HS-27A (cell line): ENCODE measurements at places on chromosomes 2 and 18.

DNA sequence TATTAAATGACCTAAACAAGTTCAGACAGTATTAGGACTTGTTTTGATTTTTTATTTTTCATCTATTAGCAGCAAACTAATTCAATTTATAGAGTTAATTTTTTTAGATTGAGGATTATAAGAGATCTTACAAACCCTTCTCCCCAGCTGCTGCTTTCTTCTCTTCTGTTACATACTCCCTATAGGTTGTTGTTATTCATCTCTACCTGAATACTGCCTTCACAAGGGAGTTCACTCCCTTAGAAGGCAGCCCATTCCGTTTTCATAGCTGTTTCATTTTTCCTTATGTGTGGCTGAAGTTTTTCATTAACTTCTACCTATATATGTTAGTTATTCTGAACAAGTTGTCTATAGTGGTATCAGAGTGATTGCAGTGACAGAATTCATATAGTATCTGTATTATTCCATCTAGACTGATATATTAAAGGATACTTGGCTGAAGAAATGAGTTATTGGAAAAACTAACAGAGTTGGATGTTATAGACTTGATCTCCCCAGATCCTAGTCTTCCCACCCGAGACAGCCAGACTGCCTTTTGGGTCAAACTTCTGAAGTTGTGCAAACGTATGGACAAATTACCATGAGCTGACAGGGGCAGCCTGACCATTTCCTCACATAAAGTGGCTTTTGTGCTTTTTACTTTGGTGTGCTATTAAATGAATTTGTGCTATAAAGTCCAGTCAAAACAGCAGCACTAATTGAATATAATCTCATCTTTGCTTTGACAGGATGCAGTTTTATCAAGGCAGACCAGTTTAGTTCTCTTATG, 8.7 kb downstream of the GLS start:
- no peak for DNase-seq

DNA sequence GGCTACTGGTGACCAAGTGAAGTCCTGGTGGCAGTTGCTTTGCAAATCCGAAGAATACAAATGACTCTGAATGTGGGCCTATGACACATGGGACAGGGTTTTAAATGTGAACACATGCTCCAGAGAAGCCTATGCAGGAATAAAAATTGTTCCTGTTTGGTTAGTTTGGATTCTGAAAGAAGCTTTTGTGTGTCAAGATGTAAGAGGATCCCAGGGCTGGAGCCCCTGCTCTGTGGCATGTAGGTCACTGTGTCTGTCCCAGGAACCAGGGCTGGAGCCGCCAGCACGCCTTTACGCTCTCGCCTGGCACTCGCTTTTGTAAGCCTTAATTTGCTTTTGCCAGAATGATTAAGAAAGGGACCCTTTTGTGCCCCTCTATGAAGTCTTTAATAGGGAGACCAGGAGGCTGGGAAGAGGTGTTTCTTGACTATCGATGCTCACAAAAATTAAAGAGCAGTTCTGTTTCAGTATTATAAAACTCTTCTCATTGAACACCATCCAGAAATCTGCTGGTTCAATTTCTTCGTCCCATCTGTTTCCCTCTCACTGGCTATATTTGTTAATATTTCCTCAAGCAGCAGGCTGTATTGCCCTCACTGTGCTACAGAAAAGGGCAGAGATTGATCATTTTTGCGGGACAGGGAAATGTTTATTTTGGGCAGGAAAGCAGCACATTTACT, 532.7 kb upstream of the POU3F3 start:
- no peak for DNase-seq

DNA sequence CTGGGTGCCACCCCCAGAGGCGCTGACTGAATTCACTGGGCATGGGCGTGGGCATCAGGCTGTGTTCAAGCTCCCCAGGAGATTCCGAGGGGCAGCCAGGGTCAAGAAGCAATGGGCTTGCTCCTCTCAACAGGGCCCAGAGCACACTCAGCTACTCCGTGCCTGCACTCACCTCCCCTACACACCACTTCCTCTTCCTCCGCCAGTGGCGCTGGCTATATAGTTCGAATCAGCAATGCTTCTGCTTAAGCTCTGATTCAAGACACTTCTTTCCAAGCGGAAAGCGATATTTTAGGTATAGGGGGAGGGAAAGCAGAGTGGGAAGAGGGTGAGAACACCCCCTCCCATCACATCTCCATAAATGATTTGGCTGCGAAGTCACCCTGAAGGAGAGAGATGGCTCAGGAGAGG, 42.1 kb downstream of the CRACDL start:
- DNase-seq = no peak

DNA sequence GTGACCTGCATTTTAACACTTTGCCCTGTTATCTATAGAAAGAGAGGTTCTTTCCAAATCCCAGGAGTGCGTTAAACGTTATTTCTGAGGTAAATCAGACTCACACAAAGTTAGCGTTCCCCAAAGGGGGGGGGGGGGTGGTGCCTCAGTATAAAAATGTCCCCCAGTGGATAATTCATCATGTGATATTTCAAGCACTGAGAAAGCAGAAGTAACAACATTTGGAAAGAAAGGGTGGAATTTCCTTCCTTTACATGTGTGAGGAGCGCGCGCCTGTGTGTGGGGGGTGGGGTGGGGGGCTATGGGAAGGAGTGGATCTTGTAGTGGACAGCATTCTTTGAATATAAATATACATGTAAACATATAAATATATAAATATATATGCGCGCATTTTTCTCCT, 630.9 kb downstream of the NYAP2 start:
- no peak for DNase-seq

GRCh38 chr2:76050196-76050595, 339.5 kb upstream of the GCFC2 start:
- DNase-seq = no peak

DNA sequence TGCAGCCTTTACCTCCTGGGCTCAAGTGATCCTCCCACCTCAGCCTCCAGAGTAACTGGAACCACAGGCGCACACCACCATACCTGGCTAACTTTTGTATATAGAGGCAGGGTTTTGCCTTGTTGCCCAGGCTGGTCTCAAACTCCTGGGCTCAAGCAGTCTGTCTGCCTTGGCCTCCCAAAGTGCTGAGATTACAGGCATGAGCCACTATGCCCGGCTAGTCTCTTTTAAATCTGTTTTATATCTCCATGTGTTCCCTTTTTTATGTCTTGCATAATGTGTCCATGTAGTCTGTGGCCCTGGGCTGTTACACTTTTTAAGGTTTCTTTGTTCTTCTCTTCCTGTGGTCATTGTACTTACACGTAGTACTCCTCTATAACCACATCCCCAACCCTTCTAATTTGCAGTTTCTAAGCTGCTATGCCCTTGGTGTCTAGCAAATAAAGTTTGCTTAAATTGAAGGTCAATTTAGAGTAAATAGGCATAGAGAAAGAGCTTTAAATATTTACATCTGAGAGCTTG, 168.2 kb downstream of the MCFD2 start:
- no peak for DNase-seq

DNA sequence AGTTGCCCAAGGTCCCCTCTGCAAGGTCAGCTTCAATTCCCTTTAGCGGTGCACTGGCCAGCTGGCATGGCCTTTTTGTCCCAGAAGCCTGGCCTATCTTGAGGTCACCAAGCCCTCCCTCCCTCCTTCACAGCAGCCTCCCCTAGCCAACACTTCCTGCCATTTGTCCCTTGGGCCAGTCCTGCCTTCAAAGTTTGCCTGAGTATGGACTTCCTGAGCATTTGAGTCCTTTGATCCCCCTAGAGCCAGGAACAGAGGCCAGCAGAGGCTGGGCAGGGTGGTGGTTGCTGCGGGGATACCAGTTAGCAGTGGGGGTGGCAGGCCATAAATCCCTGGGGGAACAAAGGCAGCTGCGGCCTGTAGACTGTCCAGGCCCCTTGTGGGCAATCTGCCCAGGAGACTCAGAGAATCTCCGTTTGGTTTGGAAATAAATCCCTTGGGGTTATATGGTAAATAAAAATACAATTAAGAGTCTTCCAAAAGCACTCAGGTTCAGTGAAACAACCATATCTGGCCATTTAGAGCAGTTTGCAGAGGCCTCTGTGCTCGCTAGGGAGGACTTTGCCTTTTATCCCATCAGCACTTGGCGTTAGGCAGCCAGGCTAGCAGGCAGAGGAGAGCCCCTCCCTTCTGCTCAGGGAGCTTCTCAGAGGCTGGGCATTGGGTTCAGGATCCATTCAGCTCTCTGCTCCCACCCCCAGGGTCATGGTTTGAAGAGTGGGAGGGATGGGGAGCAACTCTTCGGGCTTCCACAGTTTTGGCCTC, 3.1 kb upstream of the HES6 start:
- DNase-seq = no peak

- DNase-seq = no peak
Observed at GRCh38 chr2:219428469-219428868, 6.2 kb upstream of the SPEG start.

GRCh38 chr2:148604927-148605326, 39.6 kb upstream of the EPC2 start:
- no peak for DNase-seq

GRCh38 chr2:128784626-128785306, 466.1 kb upstream of the HS6ST1 start:
- no peak for DNase-seq

DNA sequence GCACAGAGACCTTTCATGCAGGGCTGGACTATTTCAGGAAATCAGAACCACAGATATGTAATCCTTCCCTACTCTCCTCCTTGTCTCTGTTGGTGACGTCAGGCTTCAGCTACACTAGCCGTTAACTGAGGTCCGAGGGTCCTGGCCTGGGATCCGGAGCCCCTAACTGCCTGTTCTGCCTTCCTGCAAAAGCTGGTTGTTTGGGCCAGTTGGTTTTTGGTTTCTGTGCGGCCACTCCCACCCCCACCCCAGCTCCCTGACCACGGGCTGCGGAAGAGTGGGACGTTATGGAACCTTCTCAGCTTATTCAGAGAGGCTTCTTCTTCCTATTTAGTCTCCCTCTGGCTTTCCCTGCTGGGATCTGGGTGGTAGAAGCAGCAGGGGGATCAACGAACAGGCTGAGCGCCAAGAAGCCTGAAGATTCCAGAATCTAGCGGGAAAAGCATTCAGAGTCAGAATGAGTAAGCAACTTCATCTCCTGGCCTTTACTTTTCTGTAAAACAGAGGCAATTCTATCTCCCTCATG, 49.3 kb upstream of the ROCK2 start:
- no peak for DNase-seq

DNA sequence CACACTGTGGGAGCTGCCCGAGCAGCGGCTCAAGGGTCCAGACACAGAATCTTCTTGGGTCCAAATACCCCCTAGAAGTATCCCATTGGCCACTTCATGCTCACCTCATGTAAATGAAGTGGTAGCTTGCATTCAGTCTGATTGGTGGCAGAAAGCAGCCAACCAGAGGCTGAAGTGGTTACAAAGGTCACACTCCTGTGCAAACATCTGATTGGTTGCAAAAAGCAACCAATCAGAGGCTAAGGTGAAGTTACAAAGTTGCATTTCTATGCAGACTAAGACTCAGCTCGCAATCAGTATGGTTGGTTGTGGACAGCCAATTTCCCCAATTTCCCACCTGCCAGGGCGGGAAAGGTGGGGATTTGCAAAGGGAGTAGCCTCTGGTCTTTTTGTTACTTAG, 94.3 kb downstream of the DGKD start:
- DNase-seq = no peak

- no peak for DNase-seq
Observed at GRCh38 chr2:174716785-174717184, 47.5 kb downstream of the CHRNA1 start.

DNA sequence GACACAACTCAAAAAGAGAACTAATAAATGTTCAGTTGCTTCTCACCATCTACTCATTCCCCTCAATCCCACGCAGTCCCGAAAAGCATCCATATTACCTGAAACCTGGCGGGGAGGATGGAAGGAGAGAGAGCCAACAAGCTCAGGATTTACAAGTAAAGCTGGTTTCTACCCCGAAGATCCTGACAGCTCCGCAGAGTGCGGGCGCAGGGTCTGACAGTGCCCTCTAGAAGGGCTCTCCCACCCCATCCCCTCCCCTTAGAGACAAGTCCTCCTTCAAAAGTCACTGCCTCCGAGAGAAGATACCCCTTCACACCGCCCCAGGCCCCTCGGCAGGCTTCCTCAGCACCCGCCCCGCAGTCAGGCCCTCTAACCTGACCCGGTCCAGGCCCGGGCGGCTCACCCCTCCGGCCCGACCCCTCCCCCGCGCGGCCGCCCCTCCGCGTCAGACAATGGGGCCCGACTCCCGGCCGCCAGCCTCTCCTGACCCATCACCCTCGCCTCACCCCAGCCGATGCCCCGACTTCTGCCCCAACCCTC, 550 bp downstream of the RAB1A start:
- no peak for DNase-seq

DNA sequence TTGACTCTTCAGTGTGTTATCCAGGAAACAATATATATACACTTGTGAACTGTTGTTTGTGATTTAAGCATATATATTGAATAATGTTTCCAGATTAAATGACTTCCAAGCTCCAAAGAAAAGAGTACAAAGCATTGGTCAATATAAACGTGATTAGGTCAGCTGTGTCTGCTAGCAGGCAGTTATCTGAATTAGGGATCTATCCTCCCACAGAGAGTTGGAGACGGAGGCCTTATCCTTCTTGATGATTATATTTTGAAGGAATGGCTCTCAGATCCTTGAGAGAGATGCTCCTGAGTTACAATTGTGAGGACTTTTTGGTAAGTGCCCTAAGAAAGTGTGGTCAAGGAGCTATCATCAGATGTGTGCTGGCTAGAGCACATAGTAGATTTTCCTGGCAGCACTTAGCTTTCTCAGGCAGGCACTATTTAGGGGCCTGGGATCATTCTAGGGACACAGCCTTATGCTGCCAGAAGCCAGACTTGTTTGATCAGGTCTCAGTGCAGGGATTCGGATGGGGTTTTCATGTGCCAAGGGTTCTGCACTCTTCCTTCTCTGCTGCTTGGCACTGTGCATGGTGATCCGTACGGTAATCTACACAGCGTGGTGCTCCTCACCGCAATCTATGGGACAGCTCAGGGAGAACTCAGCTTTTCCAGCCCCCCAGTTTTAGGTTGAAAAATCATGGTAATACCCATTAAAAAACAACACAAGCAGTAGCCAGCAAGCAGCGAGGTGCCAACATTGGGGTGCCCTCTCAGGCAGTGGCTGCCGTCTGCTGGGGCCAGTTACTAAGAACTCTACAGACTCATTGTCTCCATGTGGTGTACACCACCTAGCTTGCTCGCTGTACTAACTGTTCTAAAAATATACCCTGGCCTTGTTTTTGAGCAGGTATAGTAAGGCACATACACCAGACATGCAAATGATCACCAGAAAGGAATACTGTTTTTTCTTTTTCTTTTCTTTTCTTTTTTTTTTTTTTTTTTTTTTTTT, 8.0 kb upstream of the ZDBF2 start:
- no peak for DNase-seq

DNA sequence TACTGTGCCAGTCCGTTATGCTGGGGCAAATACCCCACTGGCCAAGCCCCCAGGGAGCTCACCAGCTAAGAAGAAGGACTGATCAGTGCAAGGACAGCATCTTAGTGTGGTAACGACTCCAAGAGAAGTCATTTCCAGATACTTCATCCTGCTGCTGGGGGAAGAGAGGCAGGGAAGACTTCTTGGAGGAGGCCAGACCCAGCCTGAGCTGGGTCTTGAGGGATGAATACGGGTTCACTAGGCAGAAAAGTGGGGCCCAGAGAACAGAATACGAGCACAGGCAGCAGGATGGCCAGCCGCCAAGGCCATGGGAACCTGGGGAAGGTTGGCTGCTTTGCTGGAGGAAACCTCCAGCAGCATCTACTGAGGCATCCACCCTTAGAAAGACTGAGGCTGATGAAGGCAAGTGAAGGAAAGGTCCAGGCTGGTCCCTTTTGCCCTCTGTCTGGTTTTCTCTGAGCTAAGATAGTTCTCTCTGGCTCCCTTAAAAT, 84.1 kb downstream of the GLI2 start:
- no peak for DNase-seq
